IMR-90 (cell line): ENCODE measurements at places on chromosomes 3 and 15. TPM values are rescaled to one million over a fixed set of nuclear protein-coding genes. Genes with fewer than 3 reads are reported as not detected.

DNA sequence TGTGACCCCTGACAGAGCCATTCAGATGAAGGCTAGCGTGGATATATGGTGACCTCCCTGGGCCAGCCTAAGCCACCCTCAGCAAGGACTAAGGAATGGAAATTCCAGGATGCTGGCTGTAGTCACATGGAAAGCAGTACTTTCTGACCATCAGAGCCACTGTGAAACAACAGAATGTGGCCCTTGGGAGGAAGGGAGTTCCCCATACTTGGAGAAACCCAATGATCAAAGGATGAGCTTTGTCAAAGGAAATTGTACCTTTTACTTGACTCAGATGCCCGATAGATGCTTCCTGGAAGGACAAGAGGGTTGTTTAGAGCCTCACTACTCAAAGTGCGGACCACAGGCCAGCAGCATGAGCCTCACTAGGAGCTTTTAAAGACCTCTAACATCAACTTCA, 484.5 kb upstream of the PROK2 start:
- DNase-seq = no peak

Gene SAMMSON
- not detected in 2 replicates for total RNA-seq

DNA sequence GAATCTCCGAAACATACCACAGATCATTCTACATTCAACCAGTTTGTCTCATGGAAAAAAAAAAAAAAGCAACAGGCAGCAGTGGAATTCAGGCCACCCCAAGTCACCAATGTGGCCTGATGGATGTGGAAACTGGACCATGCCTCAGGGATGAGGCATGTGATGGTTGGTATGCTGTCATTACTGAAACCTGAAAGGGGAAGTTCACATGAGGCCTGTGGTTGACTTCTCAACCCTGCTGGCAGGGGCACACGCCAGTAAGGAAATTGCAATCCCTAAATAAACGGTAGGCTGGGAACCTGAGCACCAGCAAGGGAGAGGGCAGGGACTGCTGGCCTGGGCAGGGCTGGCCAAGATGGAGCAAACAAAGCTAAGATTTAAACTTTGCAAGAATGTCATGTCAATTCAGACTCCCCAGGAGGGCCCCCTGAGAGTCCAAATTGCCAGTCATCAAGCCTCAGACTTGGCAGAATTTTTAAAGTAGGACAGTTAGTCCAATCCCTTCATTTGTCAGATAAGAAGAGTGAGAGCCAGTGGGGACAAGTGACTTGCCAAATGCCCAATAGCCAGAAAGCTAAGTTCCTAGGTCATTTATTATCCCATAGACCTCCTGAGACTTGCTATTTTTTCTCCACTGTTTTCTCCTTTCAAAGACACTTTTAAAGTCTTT, 310.4 kb downstream of the ERC2 start:
- DNase-seq = no peak

GRCh38 chr3:185929192-185930151, 8.3 kb downstream of the TRA2B start:
- DNase-seq = peak; percentile 61

- DNase-seq = no peak
Measured at GRCh38 chr15:52294881-52295420, 653 bp downstream of the MYO5C start.

DNA sequence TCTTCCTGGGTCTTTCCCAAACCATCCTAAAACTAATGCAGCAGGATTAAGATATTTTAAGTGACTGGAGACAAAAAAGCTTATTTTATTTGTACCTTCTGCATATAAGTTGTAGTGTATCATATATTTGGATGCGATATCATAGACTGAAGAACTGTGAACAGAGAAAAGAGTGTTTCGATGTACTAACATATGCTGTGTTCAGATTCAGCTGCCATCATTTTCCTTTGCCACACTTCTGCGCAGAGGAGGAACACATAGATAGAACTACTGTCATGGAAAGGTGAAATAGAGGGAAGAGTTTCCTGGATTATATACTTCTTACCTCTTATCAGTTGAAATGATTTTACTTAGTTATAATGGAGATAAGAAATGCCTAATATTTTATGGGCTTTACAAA, 95.5 kb upstream of the CNTN3 start:
- no peak for DNase-seq

Gene YEATS2
- 43.0 and 45.0 TPM in 2 replicates for total RNA-seq

Gene GORASP1
- 25.8 and 35.0 TPM in 2 replicates for total RNA-seq

Gene AGBL1
- total RNA-seq = not detected in 2 replicates

Gene PRR20G
- total RNA-seq = not detected in 2 replicates

Gene REC114
- not detected in 2 replicates for total RNA-seq

Gene ARHGEF26
- total RNA-seq = 2.0 and 3.1 TPM in 2 replicates

- no peak for DNase-seq
Measured at GRCh38 chr15:92654662-92655061, 913 bp downstream of the FAM174B start.

- peak; percentile 61 for DNase-seq
Measured at GRCh38 chr3:157531301-157531660, 28.1 kb upstream of the VEPH1 start.

GRCh38 chr3:53375019-53375418, 27.7 kb upstream of the DCP1A start:
- peak; percentile 41 for DNase-seq

- DNase-seq = peak; percentile 49
Measured at GRCh38 chr15:64982472-64982871, 7.2 kb downstream of the SPG21 start.

Gene ACKR2
- not detected in 2 replicates for total RNA-seq

- peak; percentile 58 for DNase-seq
Measured at GRCh38 chr15:68368731-68369435, 63.1 kb downstream of the ITGA11 start.

Gene NR2E3
- under 0.01 and 0.56 TPM in 2 replicates for total RNA-seq

DNA sequence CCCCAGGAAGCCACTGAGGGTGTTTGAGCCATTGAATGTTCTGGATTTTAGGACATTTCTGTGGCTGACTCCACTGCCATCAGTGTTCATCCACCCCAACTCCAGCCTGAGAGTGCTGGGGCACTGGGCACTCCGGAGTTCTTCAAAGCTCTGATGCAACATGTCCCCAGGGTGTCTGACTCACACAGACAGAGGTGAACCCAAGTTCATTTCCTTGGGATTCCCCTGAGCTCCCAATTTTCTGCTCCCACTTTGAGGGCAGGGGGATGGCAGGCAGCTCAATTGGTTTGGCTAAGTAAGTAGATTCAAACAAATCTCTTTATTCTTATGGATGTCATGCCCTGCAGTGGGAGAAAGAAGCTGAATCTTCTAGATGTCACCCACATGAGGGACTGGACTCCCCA, 2.2 kb downstream of the STRA6 start:
- peak; percentile 76 for DNase-seq

Gene ISLR2
- not detected in 2 replicates for total RNA-seq

GRCh38 chr15:54803134-54803808, 393.5 kb downstream of the RSL24D1 start:
- DNase-seq = peak; percentile 0

- DNase-seq = no peak
Measured at GRCh38 chr3:133159498-133160475, 121.6 kb downstream of the TMEM108 start.

Gene KNG1
- total RNA-seq = not detected in 2 replicates

- DNase-seq = no peak
Measured at GRCh38 chr3:127392156-127392490, 104.3 kb upstream of the PRR20G start.

Gene MIX23
- 10.0 and 65.8 TPM in 2 replicates for total RNA-seq

- no peak for DNase-seq
Measured at GRCh38 chr3:129689036-129689435, 82.6 kb upstream of the PLXND1 start.

DNA sequence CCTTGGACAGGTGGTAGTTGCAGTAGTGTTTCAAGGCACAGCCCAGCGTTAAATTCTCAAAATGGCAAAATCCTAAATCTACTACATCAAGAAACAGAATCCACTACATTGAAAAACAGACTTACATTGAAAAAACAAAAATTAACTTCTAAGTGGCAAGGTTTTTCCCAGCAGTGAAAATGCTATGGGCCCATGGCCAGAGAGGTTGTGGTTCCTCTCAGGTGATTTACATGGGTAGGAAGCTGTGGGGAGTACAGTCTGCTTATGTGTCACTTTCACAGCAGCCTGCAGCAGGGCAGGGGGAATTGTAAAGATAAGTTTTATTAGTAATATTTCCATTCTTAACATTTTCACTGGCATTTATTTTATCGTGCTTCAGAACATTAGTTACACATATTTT, 24.9 kb downstream of the TTC14 start:
- no peak for DNase-seq

Gene SHF
- total RNA-seq = 1.8 and 2.2 TPM in 2 replicates

DNA sequence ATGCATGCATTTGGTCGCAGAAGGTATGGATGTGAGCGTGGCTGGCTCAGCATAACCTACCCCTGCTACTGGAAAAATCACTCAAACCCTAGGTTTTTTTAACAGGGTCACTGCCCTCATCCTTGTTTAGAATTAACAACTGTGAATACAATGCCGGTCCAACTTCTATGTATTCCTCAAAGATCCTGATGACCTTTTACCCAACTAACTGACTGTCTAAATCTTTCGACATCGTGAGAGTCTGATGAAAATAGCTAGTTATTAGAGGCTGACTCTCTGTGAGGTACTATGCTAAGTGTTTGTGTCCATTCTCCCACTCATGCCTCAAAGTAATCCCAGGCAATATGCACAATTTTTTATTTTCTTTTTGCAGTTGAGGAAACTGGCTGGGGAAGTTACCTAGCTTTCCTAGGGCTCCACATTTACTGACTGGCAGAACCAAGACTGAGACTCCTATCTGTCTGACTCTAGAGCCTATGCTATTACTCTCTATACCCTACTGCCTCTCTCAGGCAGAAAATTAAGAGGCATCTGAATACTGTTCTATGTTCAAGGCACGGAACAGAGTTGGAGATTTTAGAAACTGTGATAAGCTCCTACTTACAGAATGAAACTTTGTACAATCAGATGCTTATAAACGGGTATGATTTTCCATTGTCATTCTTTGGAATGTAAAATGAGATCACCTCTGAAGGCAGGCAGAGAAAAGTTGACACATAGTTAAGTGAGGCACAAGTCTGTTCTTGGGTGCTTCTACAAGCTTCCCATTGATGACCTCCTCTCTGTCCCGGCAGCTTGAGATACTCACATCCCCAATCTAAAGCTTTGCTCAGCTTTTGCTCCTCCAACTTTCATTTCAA, 56.4 kb downstream of the FILIP1L start:
- no peak for DNase-seq

Gene TGFBR2
- 87.5 and 89.7 TPM in 2 replicates for total RNA-seq

DNA sequence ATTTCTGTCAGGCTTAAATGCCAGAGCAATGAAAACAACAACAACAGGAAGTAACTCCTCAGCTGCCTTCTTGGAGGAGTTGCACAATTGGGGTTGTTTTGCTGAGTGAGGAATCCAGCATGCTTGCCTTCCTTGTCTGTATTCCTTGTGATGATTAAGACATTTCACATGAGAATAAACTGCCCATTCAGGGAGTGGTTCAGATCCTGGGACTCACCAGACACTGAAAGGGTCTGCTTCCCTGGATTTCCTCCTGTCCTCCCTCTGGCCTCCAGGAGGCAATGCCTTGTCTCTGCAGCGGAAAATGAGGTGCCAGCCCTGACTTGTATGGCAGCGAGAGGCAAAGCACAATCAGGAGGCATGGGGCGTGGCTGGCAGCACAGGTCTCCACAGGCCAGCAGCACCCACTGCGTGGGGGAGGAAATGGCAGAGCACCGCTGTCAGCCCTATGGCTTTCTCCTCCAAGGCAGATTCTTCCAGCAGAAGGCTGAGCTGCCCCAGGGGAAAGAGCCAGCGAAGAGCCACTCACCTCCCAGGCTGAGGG, 41.5 kb downstream of the RBP2 start:
- peak; percentile 28 for DNase-seq

DNA sequence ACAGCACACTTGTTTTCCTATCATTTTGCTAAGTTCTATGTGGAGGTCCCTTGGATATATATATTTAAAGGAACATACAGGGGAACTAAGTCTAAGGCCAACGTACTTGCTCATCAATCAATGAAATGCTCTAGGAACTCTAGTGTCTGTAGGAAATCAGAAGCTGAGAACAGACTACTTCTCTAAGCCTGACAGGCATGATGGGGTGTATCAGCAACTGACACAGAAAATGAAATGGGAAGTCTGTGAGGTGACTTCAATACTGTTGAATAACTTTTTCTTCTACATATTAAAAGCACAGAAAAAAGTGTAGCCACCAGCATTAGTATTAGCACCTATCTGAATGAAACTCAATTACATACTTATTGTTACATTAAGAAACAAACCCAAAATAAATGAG, 56.9 kb upstream of the CSPG5 start:
- DNase-seq = no peak

Gene CHL1
- 1.6 and 2.2 TPM in 2 replicates for total RNA-seq

DNA sequence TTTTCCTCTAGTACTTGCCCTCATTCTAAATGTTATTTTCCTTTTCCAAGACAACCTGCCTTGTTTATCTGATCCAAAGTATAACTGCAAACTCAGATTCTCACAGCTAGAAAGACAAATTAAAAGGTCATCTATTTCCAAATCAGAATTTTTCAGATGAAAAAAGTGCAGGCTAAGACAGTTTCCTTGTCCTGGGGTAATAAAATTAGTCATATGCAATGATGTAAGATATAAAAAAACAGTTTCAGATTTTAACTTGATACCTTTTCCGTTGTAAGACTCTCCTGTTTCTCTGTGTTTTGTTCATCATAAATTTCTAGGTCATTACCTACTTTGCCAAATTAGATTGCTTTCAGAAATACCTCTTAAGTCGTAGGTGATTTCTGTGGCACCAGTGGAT, 238.4 kb upstream of the PEX5L start:
- no peak for DNase-seq

Gene GLDN
- under 0.01 TPM in 1 of 2 replicates, not detected in the other for total RNA-seq

GRCh38 chr15:70789213-70789612, 25.9 kb upstream of the UACA start:
- DNase-seq = peak; percentile 66

DNA sequence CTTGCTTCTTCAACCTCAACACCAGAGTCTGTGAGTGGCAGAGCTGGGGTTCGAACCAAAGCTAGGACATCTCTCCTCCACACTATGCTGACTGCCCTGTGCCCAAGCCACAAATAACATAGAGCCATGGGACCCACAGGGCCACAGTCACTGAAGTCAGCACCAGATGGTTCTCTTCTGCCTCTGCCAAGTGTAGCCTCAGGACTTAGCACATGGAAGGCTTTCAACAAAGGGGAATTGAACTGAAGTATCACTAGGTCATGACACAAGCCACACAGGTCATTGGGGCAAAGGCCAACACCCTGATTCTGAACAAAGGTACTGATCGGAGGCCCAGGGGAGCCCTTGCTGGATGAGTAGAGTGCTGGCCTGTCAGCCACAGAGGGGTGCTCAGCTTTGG, 83.6 kb downstream of the BDH1 start:
- DNase-seq = no peak

- peak; percentile 81 for DNase-seq
Measured at GRCh38 chr3:4322635-4323034, 19.5 kb downstream of the SETMAR start.

Gene ZWILCH
- 22.2 and 28.1 TPM in 2 replicates for total RNA-seq

DNA sequence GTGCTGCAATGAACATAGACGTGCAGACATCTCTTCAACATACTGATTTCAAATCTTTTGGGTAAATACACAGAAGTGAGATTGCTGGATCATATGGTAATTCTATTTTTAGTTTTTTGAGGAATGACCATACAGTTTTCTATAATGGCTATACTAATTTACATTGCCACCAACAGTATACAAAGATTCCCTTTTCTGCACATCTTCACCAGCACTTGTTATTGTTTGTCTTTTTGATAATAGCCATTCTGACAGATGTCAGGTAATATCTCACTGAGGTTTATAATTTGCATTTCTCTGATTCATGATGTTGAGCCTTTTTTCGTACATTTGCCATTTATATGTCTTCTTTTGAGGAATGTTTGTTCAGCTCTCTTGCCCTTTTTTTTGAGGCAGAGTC, 30.5 kb downstream of the TOPAZ1 start:
- no peak for DNase-seq

Gene SENP8
- 2.9 and 3.1 TPM in 2 replicates for total RNA-seq

- DNase-seq = no peak
Measured at GRCh38 chr3:197325773-197326172, 27.4 kb upstream of the DLG1 start.

Gene KCNH8
- total RNA-seq = not detected in 2 replicates
